ENCODE measurements at places on chromosomes 13 and 19. TPM values are rescaled to one million over a fixed set of nuclear protein-coding genes. Genes with fewer than 3 reads are reported as not detected.

DNA sequence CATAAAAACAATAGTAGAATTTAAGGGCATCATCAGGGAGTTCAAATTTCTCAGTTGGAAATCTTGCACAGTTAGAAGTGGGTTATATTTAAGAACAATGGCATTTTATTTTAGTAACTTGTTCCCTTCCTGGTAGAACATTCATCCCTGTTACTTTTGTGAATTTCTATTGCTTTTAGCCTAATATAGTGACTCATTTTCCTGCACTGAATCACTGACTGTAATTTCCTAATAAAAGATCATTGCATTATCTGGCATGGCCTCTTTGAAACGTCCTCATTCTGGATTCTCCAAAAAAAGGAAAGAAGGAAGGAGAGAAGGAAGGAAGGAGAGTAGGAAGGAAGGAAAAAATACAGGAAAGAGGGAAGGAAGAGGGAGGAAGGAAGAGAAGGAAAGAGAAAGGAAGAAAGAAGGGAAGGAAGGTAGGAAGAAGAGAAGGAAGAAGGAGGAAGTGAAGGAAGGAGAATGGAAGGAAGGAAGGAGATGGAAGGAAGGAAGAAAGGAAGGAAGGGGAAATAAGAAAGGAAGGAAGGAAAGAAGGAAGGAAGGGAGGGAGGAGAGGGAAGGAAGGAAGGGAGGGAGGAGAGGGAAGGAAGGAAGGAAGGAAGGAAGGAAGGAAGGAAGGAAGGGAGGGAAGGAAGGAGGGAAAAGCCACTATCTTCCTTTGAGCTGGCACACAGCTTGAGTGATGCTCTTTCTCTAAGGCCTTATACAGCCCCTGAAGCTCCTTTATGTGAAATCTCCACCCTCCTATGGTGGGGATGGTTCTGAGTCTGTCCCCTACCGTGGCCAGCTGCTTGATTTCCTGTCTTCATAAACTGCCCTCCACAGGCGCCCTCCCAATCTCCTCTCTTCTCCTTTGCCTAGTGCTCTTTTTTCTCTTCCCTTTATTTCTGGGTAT lies 29.8 kb upstream of the TM9SF2 start:
- ATAC-seq = no peak

- no peak for ATAC-seq
These were observed 3.6 kb upstream of the N4BP2L2 start for GRCh38 chr13:32542221-32542620.

DNA sequence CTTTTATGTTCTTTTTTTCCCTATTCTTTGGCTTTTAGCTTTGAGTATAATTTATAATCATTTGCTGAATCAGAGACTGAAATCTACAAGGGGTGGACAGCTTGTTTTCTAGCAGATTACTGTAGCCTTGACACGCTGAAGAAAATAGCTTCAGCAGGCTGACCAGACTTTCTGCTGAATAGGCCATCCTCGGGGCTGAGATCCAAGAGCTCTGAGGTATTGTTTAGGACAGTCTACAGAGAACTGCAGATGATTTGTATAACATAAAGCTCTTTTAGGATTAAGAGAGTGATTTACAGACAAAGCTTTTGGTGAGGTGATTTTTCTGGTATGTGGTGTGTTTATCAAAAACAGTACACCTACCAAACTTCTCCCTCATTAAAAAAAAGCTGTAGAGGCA lies 16.8 kb downstream of the POLR1D start:
- ATAC-seq = no peak

DNA sequence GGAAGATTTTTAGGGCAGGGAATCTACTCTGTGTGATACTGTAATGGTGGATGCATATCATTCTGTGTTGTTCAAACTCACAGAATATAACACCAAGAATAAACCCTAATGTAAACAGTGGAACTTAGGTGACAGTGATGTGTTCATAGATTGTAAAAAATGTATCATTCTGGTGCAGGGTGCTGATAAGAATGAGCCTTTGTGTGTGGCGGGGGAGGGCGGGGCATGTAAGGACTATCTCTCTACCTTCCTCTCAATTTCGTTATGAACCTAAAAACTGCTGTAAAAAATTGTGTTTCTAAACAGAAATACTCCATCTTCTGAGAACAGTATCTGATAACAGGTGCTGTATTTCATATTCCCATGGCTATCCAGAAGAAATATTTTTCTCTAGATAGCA lies 35.6 kb downstream of the TNFRSF19 start:
- no peak for ATAC-seq

GRCh38 chr13:20869540-20869939 lies 33.0 kb downstream of the XPO4 start:
- peak; percentile 34 for ATAC-seq

The IL17D gene
- 2.0 TPM for total RNA-seq

The CD79A gene
- total RNA-seq = 1.4 TPM

The TRPM4 gene
- total RNA-seq = 46.8 TPM
